ENCODE measurements at places on chromosomes 4 and X. TPM values are rescaled to one million over a fixed set of nuclear protein-coding genes. Genes with fewer than 3 reads are reported as not detected.

Gene KCTD8
- not detected for total RNA-seq

Gene HSD17B10
- total RNA-seq: 118 TPM

Gene GAGE12E
- not detected for total RNA-seq

Gene AKAP14
- not detected for total RNA-seq

Gene BDH2
- 25.1 TPM for total RNA-seq

Gene HMX1
- not detected for total RNA-seq

Gene NEUROG2
- not detected for total RNA-seq

Gene TCEAL5
- total RNA-seq: not detected

Gene GJB1
- not detected for total RNA-seq

Gene ADH4
- not detected for total RNA-seq

Gene DOCK11
- 2.3 TPM for total RNA-seq

Gene SYTL5
- 18.2 TPM for total RNA-seq

- DNase-seq: no peak
Measured at GRCh38 chr4:104868533-104868932, 278.1 kb upstream of the TET2 start.

DNA sequence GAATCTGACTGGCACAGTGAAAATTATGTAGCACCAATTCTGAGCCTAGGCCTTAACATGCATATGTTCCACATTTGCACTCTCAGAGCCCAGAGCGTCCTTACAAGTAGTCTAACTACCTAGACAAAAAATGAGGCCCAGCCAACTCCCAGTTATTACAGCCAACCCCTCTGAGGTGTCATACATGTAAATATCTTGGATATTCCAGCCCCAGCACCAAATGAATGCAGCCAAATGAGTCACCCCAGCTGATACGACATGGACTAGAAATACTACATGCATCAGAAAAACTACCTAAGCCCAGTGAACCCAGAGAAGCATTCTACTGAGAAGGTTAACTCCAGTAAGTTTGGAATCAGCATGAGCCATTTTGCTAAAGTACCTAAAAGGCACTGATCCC, 145.1 kb downstream of the STPG2 start:
- peak; percentile 3 for DNase-seq

DNA sequence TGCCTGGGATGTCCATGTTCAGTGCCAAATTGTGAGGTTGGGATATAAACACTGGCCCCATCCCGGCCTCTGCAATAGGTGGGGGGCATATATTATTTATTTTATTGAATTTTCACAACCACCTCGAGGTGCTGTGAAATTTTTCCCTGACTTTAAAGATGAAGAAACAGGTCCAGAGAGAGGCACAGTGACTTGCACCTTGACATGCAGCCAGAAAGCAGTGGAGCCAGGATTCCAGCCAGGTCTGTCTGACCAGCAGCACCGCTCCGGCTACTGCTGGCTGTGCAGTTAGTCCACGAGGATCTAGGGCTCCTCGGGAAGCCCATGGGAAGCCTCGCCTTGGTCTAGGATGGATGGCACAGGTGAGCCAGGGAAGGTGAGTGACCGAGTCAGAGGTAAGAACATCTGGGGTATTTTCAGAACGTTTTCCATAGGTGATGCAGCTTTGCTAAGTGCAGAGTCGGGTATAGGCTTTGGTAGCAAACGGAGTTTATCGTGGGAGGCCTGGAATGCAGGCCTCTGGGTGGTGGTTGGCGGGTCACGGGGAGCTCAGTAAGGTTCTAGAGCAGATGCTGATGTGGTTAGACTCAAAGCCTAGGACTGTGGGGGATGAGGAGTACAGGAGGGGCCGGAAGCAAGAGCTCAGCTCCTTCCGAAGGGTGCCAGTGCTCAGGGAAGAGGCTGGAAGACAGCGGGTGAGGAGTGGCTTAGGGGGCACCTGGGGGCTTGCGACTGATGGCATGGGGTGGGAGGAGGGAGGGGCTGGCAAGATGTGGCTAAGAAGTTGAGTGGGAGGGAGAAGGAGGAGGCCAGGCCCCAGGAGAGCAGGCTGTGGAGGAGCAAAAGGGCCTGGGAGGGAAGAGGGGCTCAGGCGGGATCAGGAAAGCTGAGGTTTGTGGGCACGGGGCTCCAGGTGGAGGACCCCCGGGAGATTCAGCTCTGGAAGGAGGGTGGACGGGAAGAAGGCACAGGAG, 107.7 kb upstream of the LRPAP1 start:
- DNase-seq: no peak

DNA sequence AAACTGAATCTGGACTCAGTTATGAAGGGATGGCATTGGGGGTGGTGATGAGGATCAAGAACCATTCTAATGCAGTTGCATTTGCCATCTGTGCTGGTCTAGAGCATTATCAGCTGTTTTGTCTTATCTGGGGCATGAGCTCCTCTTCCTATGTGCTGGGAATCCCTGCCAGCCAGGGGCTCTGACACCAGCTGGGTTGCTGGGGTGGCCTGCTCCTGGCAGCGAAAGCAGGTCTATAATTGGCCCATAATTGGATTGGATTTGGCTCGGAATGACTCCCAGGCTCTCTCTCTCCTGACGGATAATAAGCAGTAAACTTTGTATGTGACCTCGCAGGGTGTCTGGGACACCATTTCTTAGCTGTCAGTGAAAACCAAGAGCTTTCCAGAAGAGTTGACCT, 34.1 kb downstream of the SMPX start:
- no peak for DNase-seq

DNA sequence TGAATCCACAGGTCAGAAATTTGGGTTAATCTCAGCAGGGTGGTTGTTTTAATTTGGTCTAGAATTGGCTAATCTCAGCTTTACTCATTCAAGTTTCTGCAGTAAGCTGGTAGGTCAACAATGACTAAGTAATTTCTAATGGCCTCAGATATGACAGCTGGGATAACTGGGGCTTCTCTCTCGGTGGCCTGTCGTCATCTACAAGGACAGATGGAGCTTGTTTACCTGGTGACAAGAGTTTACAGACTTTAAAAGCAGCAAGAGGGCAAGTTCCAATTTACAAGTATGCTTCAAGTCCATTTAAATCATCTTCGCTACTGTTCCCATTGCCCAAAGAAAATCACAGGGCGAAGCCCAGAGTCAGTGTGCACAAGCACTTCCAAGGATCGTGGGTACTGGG, 453.9 kb downstream of the PDHA2 start:
- DNase-seq: no peak

DNA sequence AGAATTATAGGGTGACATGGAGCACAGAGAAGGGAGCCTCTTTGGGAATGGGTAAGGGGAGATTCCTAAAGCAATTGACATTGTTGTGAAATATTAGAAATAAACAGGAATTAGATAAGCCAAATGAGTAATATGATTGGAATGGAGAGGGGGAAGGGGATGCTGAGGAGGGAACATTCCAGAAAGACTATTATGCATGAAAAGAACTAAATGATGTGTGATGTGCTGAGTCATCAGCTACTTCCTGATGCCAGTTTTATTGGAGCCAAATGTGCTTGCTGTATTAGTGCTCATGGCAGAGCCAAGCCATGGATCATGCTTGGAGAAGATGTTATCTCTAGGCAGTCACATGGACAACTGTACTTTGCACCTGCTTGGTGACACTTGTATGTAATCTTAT, 189.0 kb upstream of the HCCS start:
- peak; percentile 94 for DNase-seq

GRCh38 chr4:153146031-153146430, 58.2 kb upstream of the TRIM2 start:
- DNase-seq: peak; percentile 39

DNA sequence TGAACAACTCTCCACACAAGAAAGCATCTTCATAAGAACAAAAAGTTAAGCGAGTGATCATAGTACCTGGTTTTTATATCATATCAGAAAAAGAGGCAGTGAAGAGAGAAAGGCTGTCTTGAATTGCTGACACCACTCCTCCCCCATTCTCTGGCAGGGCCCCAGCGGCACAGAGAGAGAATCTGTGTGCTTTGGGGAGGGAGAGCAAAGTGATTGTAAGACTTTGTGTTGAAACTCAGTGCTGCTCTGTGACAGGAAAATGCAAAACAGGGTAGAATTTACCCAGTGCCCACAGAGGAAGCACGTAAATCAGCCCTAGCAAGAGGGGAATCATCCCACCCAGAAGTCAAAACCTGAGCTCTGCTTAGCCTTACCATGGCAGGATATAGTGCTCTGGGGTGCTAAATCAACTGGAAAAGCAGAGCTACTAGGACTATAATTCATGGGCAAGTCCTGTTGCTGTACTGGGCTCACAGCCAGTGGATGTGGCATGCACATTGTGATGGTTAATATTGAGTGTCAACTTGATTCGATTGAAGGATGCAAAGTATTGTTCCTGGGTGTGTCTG, 174.6 kb downstream of the PRR32 start:
- no peak for DNase-seq

DNA sequence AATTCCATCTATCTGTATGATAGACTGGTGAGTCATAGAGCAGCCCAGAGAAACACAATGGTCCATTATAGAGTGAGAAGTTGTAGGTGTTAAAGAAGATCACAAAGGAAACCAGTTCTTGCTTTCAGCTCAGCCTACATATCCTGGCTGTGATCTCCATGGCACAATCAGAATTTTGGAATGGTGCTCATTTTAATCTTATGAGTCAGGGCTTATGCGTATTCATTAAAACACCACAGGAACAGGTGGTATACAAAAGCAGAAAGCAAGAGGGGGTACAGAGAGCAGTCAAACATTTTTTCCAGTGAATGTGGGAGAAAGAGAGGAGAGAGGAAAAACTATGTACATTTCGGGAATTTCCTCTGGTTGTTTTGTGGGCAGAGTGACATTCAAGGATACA, 126.9 kb downstream of the MFAP3L start:
- peak; percentile 12 for DNase-seq

DNA sequence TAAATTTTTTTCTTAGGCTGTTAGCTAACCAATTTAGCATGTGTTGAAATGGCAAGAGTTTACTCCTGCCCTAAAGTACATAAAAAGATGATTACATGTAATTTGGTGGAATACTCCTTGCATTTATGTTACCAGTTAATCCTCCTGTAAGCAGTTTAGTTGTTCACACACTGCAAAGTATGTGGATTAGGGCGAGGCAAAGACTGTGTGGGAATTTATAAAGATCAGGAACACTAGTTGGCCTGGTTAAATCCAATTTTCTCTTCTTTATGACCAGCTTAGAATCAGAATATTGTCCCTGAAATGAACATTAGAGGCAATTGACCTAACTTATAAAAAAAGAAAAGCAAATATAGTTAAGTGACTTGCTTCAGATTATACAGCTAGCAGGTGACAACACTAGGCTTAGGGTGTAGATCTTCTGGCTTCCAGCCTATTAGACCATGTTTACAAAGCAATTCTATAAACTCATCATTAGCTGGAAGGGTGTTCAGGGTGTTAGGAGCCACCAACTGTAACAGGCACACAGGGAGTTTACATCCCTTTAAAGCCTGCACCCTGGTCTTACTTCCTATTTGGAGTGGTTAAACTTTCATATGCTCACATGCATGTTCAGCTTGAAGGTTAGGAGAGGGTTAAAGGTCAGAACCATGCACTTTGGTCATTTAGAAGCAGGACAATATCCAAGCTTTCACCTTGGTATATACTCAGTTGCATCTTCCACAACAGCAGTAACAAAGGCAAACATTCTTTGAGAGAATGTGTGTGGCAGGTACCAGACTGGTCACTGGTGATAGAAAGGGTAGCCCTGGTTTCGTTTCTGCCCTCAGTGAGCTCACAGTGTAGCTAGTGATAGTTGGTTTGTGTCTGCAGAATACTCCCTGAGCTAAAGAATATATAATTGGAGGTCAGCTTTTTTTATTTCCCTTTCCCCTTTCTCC, 72.6 kb downstream of the GC start:
- peak; percentile 1 for DNase-seq

- DNase-seq: no peak
Measured at GRCh38 chrX:44871114-44871645, 1.8 kb upstream of the KDM6A start.

DNA sequence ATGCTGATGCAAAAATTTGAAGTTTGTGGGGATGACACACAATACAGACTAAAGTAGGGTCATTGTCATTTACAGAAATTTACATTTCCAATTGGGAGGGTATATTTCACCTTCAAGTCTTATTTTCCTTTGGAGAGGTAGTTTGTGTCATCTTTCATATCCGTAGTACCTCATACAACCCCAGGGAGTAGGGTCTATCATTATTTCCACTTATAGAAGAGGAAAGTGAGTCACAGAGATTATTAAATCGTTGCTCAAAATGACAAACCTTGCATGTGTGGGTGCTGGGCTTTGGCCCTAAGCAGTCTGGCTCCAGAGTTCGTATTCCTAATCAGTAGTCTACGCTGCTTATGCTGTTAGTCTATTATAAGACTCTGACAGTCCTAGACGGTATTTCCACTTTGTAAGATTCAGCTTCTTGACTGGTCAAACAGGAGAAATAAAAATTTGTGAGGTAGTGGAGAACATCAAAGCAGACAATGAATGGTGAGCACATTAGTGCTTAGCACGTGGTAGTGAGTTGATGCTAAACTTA, 516.5 kb downstream of the PCDH7 start:
- no peak for DNase-seq

DNA sequence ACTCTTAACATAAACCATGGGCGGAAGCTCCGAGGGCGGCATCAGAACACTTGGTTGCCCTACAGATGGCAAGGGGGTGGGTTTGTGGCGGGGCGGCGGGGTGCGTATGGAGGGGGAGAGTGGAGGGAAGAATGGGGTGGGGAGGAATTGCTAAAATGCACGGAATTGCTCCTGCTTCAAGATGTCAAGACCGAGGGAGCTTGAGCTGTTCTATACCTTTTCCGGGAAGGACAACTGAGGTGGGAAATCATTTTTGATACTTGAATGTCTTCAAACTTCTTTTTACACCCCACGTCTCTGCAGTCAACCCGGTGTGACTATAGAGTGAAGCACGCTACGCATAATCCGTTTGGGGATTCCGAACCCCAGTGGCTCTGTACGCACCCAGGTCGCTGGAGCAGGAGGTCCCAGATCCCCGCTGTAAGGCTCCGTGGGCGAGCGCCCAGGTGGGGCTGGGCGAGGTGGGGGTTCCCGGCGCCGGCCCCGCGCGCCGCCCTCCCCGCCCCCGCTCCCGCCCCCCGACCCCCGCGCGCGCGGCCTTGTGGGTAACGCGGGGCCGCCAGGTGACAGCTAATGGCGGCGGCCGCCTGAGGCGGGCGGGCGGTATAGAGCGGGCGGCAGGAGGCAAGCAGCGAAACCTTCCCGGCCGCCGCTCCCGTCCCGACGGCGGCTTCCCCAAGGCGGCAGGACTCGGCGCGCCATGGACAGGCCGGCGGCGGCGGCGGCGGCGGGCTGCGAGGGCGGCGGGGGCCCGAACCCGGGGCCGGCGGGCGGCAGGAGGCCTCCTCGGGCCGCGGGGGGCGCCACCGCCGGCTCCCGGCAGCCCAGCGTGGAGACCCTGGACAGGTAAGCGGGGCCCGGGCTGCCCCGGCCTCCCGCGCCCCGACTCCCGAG, at the start of gene MTMR1:
MTMR1 (plus strand) TSS at position 566 of the 894 bp plus-strand sequence; CDS start at position 701, 135 bp downstream.
- DNase-seq: peak; percentile 31

GRCh38 chr4:16021804-16022560, 59.0 kb upstream of the FGFBP2 start:
- no peak for DNase-seq

- peak; percentile 37 for DNase-seq
Measured at GRCh38 chr4:118869808-118870342, 18.8 kb upstream of the SYNPO2 start.

DNA sequence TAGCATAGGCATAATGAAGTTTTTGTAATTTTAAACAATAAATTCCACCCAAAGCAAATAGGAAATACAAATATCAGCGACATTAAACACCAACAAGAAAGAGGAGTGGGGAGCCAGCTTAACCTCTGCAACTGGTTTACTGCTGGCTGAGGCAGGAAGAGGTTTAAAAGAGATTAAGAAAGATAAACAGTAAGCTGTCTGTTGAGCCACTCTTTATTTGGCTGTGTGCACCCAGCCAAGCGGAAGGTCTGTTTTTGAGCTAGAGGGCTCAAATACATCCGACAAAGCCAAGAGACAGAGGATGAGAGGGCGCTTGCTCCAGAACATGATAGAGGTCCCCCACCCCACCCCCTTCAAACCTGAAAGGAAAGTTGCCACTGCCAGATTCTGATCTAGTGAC, 191.4 kb downstream of the MGST2 start:
- peak; percentile 50 for DNase-seq
